ENCODE measurements at places on chromosomes 2 and 18. TPM values are rescaled to one million over a fixed set of nuclear protein-coding genes. Genes with fewer than 3 reads are reported as not detected.

Gene ST8SIA5
- total RNA-seq, result 0.12 TPM

Gene CDH2
- total RNA-seq, result 1.4 TPM

Gene FBLN7
- total RNA-seq, result 1.8 TPM

Gene NDUFV2
- total RNA-seq, result 48.1 TPM

Gene WDR35
- total RNA-seq, result 3.7 TPM

Gene GREB1L
- total RNA-seq, result not detected

Gene FAM237A
- not detected for total RNA-seq

Gene EDAR
- total RNA-seq, result 0.41 TPM

Gene LHCGR
- not detected for total RNA-seq

DNA sequence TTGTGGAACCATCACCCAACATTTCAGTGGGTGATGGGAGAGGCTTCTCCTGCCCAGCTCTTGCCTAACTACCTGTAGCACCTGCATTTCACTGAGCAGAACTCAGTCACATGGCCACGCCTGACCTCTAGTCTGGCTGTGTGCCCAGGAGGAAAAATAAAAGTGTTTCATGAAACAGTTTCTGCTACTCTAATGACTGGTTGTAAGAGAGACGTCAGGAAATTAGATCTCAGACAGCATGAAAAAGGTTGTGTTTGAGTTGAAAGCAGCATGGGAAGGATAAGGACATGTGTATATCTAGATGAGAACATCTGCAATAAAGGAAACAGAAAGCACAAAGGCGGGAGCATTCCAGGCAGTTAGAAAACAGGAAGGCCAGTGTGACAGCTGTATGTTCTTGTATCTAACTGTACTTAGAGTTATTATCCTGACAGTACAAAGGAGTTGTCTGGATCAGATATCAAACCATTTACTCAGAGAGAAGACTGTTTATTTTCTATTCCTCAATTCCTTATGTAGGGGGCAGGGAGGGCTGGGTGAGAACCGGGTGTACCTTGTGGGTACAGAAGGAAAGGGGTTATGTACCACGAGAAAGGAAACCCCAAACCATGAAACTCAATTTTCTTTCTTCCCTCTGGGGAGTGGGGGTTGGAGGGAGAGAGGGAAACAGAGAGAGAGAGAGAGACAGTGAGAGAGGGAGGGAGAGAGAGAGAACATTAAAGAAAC is 307.4 kb upstream of the VWC2L start:
- H3K4me3 ChIP-seq, result no peak overlapping the region
- no peaks in the 10 kb centered on the region for H3K4me1 ChIP-seq
- no peaks in the 10 kb centered on the region for H3K36me3 ChIP-seq
- H3K27ac ChIP-seq, result peak overlapping the region; percentile 45
- peak; percentile 12 for DNase-seq

GRCh38 chr2:176162911-176163671 is 6.0 kb downstream of the HOXD3 start:
- no peaks in the 10 kb centered on the region for H3K4me1 ChIP-seq
- no peaks in the 10 kb centered on the region for H3K36me3 ChIP-seq
- H3K27me3 ChIP-seq, result no peaks in the 10 kb centered on the region
- H3K27ac ChIP-seq, result no peak overlapping the region
- no peak overlapping the region for H3K4me3 ChIP-seq

DNA sequence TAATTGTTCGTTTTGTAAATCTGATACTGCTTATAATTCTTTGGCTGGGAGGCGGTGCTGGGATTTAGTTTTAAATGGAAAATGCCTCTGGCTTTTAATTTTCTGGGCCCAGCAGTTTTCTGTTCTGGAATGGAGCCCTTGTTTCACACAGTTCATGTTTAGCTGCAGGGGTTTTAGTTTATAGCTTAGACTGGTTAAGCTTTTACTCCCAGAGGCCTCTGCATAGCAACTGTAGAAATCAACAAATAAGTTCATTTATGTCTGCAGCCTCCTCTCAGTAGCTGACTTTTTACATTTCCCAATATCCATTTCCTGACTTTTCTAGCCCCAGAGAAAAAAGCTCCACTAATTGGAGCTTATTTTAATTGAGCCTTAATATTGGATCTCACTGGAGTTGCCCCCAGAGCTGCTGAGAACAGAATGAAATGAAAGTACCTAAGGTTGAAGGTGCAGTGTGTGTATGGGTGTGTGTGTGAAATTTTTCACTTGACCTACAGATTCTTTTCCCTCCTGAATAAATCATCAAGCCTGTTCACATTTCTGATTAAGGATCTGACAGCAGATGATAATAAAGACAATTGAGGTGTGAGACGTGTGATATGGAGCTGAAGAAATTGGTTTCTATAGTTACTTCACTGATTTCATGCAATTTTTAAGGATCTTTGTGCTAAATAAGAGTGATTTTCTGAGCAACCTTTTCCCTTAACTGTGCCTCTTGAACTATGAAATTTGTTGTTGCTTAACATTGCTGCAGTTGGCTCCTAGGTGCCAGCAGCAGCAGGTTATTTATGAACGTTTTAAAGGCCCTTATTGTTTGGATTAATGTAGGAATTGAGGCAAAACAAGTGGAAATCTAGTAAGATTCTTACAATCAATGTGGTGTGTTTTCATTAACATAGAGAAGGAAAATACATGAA is 109.6 kb downstream of the TAF4B start:
- no peaks in the 10 kb centered on the region for H3K27me3 ChIP-seq
- H3K27ac ChIP-seq, result no peak overlapping the region
- no peak overlapping the region for H3K4me3 ChIP-seq
- H3K36me3 ChIP-seq, result no peaks in the 10 kb centered on the region
- DNase-seq, result no peak
- H3K4me1 ChIP-seq, result no peaks in the 10 kb centered on the region

- H3K36me3 ChIP-seq, result no peaks in the 10 kb centered on the region
- no peak for DNase-seq
- H3K4me1 ChIP-seq, result peaks cover 26% of the 10 kb centered on the region
Observed at GRCh38 chr2:43001787-43002468, 209.5 kb upstream of the HAAO start.

- no peak overlapping the region for H3K4me3 ChIP-seq
- no peaks in the 10 kb centered on the region for H3K36me3 ChIP-seq
- no peaks in the 10 kb centered on the region for H3K27me3 ChIP-seq
- DNase-seq, result no peak
- H3K4me1 ChIP-seq, result peaks cover 8% of the 10 kb centered on the region
Observed at GRCh38 chr18:46246101-46246500, 141.9 kb downstream of the HAUS1 start.

DNA sequence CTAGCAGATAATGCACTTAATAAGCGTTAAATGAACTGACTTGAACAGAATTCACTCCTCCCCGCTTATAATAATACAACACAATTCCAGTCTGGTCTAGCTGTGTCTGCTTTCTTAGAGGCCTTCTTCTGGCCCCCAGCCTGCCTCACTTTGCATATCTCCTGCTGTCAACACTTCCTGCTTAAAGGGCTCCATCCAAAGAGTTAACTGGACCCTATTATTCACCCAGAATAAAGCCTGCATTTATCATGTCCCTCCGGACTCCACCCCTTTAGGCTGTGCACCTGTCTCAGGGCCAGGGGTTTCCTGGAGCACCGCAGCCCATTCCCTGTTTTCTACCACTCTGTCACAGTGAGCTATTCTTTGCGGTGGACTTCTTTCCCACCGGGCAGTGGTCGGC is 292.8 kb upstream of the FBXO11 start:
- H3K27me3 ChIP-seq, result no peaks in the 10 kb centered on the region
- no peaks in the 10 kb centered on the region for H3K4me1 ChIP-seq
- H3K36me3 ChIP-seq, result no peaks in the 10 kb centered on the region
- no peak overlapping the region for H3K4me3 ChIP-seq
- DNase-seq, result no peak

- H3K27me3 ChIP-seq, result no peaks in the 10 kb centered on the region
- peak overlapping the region; percentile 94 for H3K4me3 ChIP-seq
- peak overlapping the region; percentile 74 for H3K27ac ChIP-seq
- no peak for DNase-seq
- no peaks in the 10 kb centered on the region for H3K36me3 ChIP-seq
Observed at GRCh38 chr2:238061315-238062202, 758 bp downstream of the SCLY start.

DNA sequence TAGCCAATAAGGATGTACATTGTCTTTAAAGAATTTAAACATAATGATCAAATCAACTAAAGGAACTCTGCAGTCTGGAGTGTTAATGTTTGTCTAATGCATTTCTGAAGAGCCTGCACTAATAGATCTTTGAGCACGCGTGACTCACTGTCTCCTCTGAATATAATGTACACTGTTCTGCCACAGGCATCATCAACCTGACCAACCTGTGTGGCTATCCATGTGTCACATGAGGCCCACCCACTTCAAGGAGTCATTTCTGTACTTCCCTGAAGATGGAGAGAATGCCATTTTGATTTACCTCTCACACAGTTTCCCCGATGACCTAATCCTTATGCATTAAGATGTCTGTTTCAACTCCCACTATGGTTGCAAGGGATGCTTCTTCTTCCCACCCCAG is 434.0 kb upstream of the SPHKAP start:
- no peaks in the 10 kb centered on the region for H3K27me3 ChIP-seq
- H3K4me3 ChIP-seq, result no peak overlapping the region
- H3K36me3 ChIP-seq, result no peaks in the 10 kb centered on the region
- DNase-seq, result no peak
- no peaks in the 10 kb centered on the region for H3K4me1 ChIP-seq

- H3K4me1 ChIP-seq, result no peaks in the 10 kb centered on the region
- DNase-seq, result no peak
- H3K27me3 ChIP-seq, result no peaks in the 10 kb centered on the region
- no peak overlapping the region for H3K4me3 ChIP-seq
- H3K36me3 ChIP-seq, result no peaks in the 10 kb centered on the region
- no peak overlapping the region for H3K27ac ChIP-seq
Observed at GRCh38 chr2:153043385-153043784, 325.0 kb downstream of the ARL6IP6 start.
